ENCODE measurements at places on chromosomes 3 and 15. TPM values are rescaled to one million over a fixed set of nuclear protein-coding genes. Genes with fewer than 3 reads are reported as not detected.

Gene GOLGA8J
- total RNA-seq: not detected

Gene ATP13A5
- total RNA-seq: 2.0 TPM

Gene CLSTN2
- total RNA-seq: 3.0 TPM

Gene C3orf33
- 4.5 TPM for total RNA-seq

- no peaks in the 10 kb centered on the region for H3K27me3 ChIP-seq
- no peak for DNase-seq
- H3K4me3 ChIP-seq: no peak overlapping the region
- H3K4me1 ChIP-seq: no peaks in the 10 kb centered on the region
- H3K36me3 ChIP-seq: peaks cover 100% of the 10 kb centered on the region
These were observed 10.2 kb downstream of the MRPS22 start for GRCh38 chr3:139353920-139354556.

GRCh38 chr15:47516972-47517371 lies 200.3 kb upstream of the SEMA6D start:
- DNase-seq: no peak
- no peak overlapping the region for H3K27ac ChIP-seq
- no peaks in the 10 kb centered on the region for H3K27me3 ChIP-seq
- no peaks in the 10 kb centered on the region for H3K36me3 ChIP-seq

DNA sequence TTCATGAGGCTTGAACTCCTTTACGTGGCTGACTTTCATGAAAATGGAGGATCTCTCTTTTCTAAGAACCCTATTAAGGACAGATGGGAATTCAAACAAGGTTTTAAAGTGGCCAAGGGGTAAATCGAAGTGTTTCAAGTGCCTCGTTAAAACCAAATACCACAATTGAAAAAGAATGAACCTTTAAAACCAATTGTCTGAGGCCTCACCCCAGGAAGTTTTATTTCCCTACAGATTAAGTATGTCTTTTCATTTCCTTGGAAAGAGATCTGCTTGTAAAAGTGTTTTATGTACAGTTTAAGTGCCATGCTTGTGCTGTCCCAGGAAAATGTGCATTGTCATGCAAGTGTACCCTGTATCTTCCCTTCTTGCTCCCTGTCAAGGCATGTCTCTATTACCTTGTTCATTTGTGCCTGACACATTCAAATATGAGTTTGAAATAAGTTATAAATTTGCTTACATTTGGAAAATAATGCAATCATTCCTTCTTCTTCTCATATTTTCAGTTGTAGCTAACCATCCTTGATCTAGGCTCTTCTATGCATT lies 138.7 kb downstream of the ZPLD1 start:
- no peak overlapping the region for H3K27ac ChIP-seq
- no peak overlapping the region for H3K4me3 ChIP-seq
- no peaks in the 10 kb centered on the region for H3K36me3 ChIP-seq
- no peaks in the 10 kb centered on the region for H3K27me3 ChIP-seq
- DNase-seq: no peak
- no peaks in the 10 kb centered on the region for H3K4me1 ChIP-seq
